Fibroblast of the aortic adventitia (primary cell): ENCODE measurements at places on chromosomes 4 and X.
A peak's percentile ranks its signal among the peaks of the same experiment; 100 is the strongest.

DNA sequence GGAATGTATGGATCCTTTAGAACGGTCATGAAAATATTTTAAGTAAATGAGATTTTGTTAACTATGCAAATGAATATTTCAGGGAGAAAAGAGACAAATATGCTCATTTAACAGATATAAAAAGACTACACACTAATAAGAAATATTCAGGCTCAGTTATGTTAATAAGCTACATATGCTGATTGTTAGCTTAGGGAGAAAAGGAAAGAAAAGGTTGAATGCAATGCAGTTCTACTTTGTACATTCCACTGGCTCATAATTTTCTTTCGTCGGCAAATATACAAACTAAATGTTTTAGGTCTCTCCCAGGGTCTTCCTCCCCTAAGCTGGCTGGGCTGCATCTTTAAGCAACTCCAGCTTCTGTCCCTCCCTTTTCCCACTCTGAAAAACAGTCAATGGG is 2.7 kb upstream of the RTL3 start:
- no peak for DNase-seq

DNA sequence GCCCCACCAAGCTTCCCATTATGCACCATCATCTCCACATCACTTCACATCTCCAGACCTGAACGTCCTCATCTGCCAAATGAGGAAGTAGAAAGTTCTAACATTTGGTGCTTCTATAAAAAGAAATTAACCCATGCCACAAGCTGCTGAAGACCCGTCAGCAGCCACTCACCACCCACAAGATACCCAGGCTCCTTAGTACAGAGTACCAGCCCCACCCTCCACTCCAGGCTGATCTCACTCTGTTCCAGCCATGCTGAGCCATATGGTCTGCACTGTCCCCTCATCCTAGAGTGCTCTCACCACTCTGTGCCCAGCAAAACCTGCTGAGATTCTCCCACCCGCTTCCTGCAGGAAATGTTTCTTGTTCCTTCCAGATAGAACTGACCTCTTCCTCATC is 240.8 kb upstream of the PPARGC1A start:
- no peak for DNase-seq

GRCh38 chr4:101282076-101282844 is 65.1 kb downstream of the PPP3CA start:
- no peak for DNase-seq

- peak; percentile 31 for DNase-seq
Observed at GRCh38 chrX:31658360-31658759, 586.5 kb upstream of the FTHL17 start.

DNA sequence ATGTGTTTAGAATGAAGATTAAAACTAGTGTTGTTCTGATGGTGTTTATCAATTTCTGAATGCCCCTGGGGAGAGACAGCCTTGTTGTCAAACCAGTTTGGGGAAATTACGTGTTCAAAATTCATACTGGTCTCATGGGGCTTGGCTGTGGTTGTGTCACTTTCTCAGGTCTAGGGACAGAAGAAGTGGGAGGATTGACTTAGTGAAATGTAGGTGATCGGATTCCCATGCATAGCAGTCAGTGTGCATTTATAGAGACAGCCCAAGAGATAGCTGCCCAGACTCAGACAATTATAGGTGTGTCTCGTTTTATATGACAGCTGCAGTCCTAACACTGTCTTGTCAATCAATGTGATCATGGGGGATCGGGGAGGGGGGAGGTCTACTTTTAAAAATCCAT is 94.4 kb upstream of the CLCN4 start:
- DNase-seq: no peak

GRCh38 chrX:24149351-24150050 is at the start of gene ZFX:
Gene ZFX, plus strand, starts transcription at chrX:24149729. Its CDS starts 23,014 bp downstream, at chrX:24172743.
- peak; percentile 64 for DNase-seq

DNA sequence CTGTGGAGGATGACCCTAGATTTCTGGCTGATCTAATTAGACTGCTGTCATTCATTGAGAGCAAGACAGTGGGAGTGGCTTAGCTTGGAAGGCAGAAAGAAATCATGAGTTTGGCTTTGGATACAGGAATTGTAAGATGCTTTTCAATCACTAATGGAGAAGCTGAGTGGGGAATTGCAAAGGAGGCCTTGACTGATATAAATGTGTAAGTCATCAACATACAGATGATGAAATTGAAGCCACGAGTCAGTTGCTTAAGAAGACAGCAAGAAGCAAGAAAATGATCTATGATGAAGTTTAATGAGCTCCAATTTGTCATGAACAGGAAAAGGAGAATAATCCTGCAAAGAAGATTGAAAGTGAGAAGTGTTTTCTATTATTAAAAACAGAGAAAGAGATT is 136.7 kb upstream of the C1QTNF7 start:
- DNase-seq: no peak

GRCh38 chrX:130543603-130544325 is 142.0 kb downstream of the RBMX2 start:
- no peak for DNase-seq

DNA sequence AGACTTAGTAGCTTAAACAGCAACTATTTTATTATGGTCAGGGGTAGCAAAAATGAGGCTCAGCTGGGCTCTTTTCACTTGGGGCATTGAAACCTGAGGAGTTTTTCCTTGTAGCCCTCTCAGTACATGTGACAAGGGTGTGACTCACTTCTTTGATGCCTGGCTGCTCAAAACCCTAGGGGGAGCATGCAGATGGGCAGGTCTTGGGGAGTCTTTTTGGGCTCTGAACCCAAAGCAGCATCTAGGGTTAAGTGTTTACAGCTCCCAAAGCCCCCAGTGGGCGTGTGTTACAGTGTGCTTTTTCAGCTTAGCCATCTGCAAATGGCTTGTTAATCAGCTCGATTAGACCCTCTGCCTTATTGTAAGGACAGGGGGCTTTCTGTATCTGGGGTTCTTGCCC is 1752.7 kb downstream of the PCDH7 start:
- no peak for DNase-seq

DNA sequence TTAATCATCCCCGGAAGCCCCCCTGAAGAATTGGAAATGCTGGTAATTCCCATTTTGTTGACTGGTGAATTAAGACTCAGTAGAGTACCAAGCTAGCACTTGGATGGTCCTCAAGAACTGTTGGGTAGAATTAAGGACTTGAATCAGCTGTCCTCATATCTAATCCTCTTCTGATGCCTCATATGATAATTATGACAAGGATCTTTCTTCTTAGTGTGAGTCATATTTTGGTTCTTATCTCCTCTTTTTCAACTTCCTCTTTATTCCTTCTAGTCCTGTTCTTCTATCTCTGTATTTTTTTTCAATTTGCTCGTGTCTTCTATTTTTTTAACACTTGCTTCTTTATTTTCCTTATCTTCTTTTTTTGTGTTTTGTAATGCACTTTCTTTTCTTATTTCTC is 206.3 kb upstream of the ANXA3 start:
- no peak for DNase-seq

DNA sequence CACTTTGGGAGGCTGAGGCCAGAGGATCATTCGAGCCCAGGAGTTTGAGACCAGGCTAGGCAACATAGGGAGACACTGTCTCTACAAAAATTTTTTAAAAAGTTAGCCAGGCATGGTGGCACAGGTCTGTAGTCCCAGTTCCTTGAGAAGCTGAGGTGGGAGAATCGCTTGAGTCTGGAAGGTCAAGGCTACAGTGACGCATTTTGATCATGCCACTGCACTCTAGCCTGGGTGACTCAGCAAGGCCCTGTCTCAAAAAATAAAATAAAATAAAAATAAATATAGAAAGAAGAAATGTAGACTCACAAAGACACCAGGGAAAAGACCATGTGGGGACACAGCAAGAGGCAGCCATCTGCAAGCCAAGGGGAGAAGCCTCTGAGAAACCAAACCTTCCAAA is 42.3 kb upstream of the SLC7A3 start:
- DNase-seq: no peak

DNA sequence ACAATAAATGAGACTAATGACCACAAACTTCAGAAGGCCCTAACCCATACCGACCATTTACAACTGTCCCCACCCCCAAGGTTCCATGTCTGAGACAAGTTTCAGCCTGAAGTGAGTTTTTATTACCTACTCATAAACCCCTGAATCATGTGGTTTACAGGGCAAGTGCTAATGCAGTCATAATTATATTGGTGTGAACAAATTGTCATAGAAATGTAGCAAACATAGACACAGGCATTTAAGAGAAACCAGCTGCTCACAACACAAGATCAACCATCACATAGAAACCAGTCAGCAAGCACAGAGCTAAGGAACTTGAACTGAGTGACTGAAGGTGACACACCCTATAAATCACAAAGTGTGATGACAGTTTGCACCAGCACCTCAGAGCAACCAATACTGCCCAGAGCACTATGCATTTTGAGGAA is 173.8 kb upstream of the MID1 start:
- DNase-seq: no peak

DNA sequence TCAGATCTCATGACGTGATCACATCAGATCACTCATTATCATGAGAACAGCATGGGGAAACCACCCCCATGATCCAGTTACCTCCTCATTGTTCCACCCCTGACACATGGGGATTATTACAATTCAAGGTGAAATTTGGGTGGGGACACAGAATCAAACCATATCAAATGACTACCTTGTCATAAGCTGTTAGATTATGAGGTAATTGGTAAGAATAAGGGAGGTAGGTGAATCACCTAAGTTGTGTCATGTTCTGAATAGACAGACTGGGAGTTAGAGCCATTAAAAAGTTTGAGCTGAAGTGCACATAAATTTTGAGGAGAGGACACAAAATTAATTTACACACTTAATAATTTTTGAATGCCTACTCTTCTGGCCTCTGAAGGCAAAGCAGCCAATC is 24.7 kb downstream of the SLC9B1 start:
- no peak for DNase-seq

GRCh38 chr4:156909010-156909409 is 62.6 kb downstream of the PDGFC start:
- no peak for DNase-seq

DNA sequence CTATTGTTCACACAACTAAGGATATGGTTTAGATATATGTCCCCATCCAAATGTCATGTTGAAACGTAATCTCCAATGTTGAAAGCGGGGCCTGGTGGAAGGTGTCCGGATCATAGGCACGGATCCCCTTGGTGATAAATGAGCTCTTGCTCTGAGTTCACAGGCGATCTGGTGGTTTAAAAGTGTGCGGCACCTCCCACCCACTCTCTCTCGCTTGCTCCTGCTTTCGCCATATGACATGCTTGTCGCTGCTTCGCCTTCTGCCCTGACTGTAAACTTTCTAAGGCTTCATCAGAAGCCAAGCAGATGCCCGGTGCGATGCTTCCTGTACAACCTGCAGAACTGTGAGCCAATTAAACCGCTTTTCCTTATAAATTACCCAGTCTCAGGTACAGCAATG is 128.5 kb downstream of the NFKB1 start:
- DNase-seq: no peak

- no peak for DNase-seq
Observed at GRCh38 chr4:34512616-34513015, 1731.7 kb downstream of the ARAP2 start.

- DNase-seq: no peak
Observed at GRCh38 chrX:29824176-29824906, 391.0 kb upstream of the MAGEB2 start.

- peak; percentile 93 for DNase-seq
Observed at GRCh38 chr4:152258804-152259708, 276.8 kb downstream of the FBXW7 start.

GRCh38 chr4:46372878-46373277 is 17.1 kb downstream of the GABRA2 start:
- no peak for DNase-seq

DNA sequence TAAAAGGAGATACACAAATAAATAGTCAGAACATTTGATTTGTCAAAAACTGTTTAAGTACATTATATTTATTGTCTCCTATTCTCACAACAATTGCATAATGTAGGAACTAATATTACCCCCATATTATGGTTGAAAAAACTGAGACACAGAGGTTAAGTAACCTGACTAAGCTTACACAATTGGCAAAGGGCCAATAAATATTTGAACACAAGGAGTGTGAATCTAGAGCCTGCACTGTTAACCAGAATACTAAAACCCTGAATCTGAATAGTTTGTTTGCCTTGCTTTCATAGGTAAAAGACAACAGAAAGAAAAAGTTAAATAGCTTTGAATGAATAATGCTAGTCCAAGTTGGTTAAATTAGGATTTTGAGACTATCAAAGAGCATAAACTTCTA is 55.2 kb downstream of the IL13RA2 start:
- DNase-seq: peak; percentile 5

- no peak for DNase-seq
Observed at GRCh38 chrX:103726477-103726876, 15.8 kb downstream of the TMEM31 start.

DNA sequence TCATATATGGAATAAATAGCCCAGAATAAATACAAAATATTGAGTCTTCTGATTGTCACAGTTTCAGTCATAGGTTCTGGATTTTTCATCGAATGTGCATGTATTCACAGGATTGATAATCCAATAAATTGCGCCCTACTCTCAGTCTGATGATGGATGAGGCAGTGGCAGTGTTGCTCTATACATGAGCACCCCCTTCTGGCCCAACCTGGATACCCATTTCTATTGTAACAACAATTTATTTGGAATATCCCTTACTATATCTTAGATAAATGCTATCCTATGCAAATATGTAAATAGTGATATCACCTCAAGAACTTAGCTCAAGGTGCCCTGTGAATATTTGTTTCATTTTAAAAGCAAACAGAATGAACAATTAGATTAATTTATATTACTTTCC is 733.7 kb upstream of the PABPC4L start:
- DNase-seq: no peak

DNA sequence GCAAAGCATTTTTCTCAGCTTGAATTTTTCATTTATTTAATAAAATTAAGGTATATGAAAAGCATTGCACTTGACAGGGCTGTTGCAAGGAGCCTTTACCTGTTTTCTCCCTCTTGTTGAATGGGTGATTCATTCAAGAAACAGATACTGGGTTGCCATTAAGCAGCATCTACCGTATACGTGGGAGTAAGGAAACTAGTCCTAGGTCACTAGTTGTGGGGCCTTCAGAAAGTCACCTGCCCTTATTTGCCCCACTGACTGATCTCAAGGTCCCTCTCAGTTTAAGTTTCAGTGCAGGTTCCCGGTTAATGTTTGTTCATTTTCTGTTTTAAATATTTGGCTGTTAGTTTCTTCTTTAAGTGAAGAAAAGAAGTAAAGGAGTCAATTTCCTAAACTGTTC is 34.0 kb downstream of the LHFPL1 start:
- no peak for DNase-seq

DNA sequence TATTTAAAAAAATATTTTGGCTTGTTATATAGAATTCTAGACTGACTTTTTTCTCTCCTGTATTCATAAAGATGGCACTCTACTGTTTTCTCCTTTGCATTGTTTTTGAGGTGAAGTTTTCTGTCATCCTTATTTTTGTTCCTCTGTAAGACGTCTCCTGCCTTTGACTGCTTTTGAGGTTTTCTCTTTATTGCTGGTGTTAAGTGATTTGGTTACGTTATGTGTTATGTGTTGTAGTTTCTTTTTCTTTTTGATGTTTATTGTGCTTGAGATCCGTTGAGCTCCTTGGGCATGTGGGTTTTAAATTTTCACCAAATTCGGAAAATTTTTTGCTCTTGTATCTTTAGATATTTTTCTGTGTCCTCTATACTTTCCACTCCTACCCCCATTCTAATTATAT is 50.0 kb downstream of the KDM6A start:
- DNase-seq: no peak
